D341Med (cell line): ENCODE measurements at places on chromosomes 4 and X.
A peak's percentile ranks its signal among the peaks of the same experiment; 100 is the strongest.

DNA sequence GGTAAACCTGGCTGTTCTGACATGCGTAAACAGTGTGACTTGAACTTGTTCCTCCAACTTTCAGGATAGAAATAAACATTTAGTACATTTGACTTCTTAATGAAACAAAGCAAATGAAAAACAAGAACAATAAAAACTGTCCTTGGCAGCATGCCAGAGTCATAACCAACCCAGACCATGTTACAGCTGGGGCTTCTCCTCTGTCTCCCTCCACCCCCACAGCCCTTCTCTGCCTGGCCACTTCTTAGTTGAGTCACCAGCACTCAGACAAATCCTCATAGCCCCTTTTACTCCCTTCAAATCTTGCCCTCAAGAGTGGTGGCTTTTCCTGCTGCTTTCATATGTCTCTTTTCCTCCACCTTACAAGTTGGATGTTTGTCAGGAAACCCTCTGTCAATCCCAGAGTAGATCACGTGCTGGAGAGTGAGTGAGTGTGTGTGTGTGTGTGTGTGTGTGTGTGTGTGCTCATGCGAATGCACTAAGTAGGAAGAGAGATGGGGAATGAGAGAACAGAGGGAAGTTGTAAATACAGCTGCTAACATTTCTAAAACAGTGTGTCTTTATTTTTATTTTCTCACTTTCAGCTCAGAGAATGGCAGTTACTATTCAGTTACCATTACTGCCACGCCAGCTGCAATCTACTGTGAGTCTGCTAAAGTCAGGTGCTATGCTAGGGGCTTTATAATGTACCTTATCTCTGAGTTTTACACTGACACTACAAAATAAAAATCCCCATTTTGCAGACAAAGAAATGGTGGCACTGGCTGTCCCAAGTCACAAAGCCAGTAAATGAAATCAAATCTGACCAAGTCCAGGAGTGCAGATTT lies 15.0 kb downstream of the SCARB2 start:
- peak; percentile 63 for DNase-seq

DNA sequence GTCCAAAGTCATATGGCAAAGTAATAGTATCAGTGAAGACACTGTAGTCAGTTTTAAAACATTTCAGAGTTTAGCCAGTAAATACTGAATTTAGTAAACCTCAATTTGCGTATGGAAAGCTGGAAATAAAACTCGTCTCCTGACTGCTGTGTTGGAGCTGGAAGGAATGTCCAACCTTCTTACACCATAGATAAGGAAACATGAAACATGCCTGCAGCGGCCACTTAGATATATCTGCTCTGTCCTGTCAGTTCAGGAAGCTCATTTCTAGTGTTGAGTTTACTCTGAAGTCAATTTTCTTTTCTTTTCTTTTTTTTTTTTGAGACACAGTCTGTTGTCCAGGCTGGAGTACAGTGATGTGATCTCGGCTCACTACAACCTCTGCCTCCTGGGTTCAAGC lies 21.2 kb downstream of the ARHGAP10 start:
- DNase-seq: no peak

GRCh38 chr4:165814256-165815020 lies 58.6 kb upstream of the TLL1 start:
- no peak for DNase-seq

DNA sequence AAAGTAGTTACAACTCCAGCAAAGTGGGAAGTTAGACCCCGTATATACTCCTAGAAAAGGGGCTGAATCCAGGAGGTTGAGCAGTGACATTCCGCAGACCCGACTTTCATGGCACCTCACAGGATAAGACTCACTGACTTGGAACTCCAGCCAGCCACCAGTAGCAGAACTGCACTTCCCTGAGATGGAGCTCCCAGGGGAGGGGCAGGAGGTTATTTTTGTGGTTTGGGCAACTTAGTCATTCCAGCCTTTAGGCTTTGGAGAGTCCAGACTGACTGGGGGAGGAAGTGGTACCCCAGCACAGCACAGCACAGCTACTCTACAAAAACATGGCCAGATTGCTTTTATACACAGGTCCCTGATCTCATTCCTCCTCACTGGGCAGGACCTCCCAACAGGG lies 319.1 kb downstream of the PCDH19 start:
- DNase-seq: no peak

DNA sequence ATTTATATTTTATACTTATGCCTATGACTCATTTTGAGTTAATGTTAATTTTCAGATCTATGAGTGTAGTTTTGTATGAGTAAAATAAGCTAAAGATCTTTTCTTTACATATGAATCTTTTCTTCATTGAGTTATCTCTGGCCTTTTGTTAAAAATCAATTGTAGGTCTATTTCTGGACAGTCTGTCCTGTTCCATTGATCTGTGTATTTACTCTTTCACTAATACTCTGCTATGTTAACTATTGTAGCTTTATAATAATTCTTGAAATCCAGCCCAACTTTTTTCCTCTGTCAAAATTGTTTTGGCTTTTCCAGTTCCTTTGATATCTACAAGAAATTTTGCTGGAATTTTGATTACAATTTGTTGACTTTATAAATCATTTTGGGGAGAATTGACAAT lies 177.0 kb downstream of the RBM46 start:
- DNase-seq: no peak

- no peak for DNase-seq
Measured at GRCh38 chr4:181418496-181418895, 824.7 kb upstream of the TENM3 start.

DNA sequence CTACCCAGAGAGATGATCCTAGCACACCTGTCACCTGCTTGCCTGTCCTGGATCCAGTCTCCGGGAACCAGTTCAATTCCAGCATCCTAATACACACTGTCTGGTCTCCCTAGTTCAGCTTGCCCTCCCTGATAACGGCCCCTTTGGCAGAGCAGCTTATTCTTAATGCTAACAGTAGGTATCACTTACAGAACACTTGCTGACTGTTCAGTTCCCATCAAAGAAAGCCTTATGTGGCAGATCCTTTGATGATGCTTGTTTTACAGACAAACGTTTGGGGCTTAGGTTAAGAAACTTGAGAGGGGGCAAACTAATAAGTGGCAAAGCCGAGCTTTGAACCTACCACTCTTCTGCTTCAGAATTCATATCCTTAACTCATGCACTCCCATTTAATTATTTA lies 890 bp downstream of the RASSF6 start:
- no peak for DNase-seq

GRCh38 chr4:120826853-120827252 lies 95.7 kb downstream of the PRDM5 start:
- no peak for DNase-seq

DNA sequence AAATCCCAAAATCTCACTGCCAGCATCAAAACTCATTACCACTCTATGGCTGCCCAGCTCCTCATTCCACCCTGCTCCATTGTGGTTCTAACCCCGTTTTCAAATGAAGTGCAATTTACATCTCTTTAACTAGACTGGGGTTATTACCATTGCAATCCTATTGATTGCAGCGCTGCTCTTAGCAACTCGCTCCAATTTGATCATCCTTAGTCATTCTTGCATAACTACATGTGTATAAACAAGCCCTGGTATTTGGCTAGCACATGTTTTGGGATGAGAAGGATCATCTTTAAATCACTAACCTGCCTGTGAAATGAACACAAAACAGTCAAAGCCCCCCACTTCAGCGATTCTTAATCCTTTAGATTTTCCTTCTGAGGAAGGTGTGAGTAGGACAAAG lies 340.1 kb upstream of the PPARGC1A start:
- DNase-seq: no peak

- no peak for DNase-seq
Measured at GRCh38 chr4:173910891-173911290, 372.6 kb downstream of the FBXO8 start.

- peak; percentile 52 for DNase-seq
Measured at GRCh38 chr4:103786014-103786413, 66.2 kb upstream of the TACR3 start.

- DNase-seq: no peak
Measured at GRCh38 chrX:74493806-74494205, 72.5 kb downstream of the SLC16A2 start.
